SK-N-DZ (cell line): ENCODE measurements at places on chromosomes 4 and X.

DNA sequence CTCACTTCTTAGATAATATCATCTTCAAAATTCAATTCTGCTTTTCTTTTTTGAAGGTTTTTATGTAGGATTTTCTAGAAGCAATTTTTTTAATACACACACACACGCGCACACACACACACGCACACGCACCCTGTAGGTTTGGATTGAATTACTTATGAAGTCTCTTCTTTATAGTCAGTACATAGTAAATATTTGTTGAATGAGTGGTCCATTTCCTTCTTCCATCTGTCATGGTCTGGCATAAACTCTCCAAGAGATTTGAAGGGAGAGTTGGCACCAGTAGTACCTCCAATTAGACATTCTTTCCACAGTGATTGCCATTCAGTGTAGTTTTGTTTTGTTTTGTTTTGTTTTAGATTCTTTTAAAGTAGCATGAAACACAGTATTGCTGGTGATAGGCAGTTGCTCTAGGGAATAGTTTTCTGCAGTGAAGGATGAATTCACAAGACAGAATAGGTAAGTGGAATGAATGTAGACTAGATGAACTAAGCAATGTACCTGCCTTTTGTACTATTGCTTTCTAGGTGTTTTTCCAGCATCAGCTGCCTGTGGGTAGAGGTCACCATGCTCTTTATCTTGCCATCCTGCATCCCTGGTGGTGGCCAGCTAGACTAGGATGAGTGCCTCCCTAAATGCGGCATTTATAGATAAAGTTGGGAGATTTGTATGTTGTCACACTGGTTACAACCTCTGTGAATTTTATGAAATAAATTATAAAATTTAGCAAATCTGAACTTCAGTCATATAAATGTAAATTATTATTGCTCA is 20.5 kb downstream of the PDLIM5 start:
- no peak for DNase-seq

GRCh38 chrX:39665830-39666518 is 431.8 kb downstream of the BCOR start:
- no peak for DNase-seq

- DNase-seq = no peak
These were observed 11.6 kb downstream of the TACC3 start for GRCh38 chr4:1732911-1733310.

- DNase-seq = no peak
These were observed 5.9 kb downstream of the TREX2 start for GRCh38 chrX:153439977-153440376.

DNA sequence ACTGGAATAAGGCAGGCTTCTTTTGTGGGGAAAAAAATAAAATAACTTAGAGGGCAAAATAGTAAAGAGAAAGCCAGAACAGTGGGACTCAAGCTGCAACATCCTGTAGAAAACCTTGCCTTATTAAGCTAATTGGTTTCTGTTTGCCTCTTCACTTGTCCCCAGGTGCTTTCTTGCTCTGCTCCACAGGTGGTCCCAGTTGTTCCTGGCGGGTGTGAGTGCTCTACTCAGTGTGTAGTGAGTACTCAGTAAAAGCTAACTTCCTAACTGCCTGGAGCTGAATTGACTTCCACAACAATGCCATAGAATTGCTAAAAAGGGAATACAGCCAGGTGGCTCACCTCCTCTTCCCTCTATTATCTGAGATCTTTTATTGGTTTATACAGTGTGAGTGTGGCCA is 930.2 kb downstream of the C4orf33 start:
- DNase-seq = no peak

- no peak for DNase-seq
These were observed 807 bp downstream of the HMX1 start for GRCh38 chr4:8870647-8871416.

GRCh38 chr4:139798456-139798855 is 132.8 kb downstream of the MGST2 start:
- DNase-seq = no peak

DNA sequence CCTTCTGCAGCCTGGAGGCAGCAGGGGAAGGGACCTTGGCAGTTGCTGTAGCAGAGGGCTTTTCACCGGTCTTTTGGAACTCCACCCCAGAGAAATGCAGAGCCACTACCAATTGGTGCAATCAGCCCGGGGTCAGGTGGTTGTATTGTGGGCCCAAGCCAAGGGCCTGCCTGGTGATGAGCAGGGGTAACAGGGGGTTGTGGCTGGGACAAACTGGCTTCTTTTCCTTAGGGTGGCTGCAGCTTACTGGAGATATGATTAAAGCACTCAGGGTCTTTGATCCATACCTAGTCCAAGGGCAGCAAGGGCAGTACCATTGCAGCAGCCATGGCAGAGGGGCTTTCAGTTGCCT is 28.1 kb downstream of the ENPEP start:
- DNase-seq = no peak

DNA sequence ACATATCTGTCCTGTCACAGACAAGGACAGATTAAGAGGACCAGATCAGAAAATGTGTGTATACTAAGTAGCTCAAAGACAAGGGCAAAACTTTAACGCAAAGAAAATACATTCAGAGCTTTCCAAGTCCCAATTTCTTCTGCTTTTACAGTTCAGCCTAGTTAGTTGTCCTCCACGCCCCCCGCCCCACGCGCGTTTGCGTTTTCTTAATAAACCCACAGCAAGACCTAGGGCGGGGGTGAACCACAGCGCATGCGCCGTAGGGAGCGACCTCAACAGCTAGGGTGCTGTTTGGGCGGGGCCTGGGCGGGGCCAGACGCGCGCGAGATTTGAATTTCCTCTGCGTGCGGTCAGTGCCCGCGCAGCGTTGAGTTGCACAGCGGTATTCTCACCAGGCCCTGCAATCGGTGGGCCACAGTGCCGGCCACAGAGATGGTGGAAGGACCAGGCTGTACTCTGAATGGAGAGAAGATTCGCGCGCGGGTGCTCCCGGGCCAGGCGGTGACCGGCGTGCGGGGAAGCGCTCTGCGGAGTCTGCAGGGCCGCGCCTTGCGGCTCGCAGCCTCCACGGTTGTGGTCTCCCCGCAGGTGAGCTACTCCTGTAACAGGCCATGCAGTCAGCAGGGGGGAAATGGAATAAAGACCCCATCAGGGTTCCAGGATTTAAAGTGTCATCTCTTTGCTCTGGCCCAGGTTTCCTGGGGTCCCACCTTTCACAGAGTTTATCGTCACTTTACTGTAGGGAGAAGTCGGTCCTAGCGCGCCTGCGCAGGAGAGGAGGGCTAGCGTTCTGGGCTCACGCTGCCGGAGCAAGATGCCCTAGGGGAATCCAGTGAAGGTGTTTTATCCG is at the start of gene NEIL3:
TSS of gene NEIL3 (plus strand) at position 353 of the 850 bp plus-strand sequence. CDS start at position 433, 80 bp downstream.
- peak; percentile 90 for DNase-seq

- no peak for DNase-seq
These were observed 128.6 kb upstream of the NPY2R start for GRCh38 chr4:155079871-155080270.

DNA sequence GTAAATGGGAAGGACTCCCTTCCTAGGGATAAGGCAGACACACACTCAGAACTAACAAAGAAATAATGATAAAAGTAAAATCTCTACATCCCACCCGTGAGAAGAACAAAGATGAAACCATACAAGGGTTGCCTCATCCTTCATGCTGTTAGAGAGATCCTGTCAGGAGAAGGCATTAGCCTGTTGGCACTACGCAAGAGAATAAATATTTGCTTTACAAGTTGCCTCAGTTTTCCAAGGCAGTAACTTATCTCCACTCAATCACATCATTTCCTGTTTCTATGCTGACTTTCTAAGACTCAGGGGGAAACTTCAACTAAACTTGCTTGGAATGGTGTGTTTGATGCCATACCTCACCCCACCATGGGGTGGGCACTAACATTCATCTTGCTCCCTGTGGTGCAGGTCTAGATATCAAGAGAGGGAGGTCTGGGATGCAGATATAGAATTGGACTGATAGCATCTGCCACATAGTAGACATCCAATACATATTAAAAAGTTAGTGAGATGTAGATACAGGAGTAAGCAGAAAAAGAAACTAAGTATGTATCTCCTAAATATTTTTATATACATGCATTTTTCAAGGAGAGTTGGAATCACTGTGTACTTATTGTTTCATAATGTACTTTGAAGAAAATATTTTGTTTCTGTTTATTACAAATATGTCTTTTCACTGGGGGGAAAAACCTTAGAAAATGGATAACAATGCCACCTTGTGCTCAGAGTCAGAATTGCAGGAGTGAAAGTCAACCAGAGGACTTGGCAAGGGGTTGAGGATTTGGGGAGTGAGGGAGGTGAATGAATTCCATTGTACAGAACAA is 57.2 kb upstream of the BEX4 start:
- DNase-seq = no peak

DNA sequence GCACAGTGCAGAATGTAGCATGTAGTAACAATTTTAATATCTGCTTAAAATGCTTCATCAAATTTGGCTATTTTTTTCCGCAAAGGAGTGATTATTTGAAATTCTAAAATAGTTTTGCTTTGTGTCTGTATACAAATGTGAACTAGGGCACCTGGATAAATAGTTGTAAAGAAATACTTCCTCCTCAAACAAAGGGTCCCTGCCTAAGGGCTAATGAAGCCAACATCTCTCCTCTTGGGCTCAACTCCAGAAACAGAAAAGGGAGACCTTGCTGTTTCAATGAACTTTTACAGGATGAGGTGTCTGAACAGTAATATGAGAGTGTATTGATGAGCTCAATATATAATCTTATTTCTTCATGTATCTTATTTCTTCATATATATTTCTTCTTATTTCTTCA is 30.8 kb upstream of the SCOC start:
- DNase-seq = no peak

DNA sequence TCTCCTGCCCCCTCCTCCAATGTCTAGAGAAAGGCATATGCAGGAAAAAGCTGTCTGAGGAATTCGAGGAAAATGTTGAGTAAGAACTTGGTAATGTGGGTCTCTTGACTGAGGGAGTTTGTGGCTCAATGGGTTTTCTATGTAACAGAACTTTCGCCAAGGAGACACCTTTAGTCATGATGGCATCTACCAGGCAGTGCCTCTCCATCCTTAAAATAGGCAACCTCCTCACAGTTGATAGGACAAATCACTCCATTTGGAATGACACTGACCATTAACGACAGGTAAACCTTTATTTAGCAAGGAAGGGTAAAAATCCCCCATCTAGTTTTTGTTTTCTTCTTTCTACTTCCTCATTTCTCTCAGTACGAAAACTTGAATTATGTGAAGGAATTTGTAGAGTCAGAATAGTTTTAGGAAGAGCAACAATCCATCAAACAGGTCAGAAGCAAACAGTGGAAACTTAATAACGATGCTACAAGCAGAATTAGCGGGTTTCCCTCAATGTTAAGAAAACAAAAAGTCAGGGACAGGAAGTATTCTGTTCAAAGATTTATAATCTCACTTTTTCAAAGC is 2.7 kb downstream of the GSX2 start:
- DNase-seq = no peak

- no peak for DNase-seq
These were observed 20.3 kb upstream of the VEGFD start for GRCh38 chrX:15404401-15405096.

GRCh38 chrX:67546496-67547423 is 2.9 kb downstream of the AR start:
- DNase-seq = no peak

DNA sequence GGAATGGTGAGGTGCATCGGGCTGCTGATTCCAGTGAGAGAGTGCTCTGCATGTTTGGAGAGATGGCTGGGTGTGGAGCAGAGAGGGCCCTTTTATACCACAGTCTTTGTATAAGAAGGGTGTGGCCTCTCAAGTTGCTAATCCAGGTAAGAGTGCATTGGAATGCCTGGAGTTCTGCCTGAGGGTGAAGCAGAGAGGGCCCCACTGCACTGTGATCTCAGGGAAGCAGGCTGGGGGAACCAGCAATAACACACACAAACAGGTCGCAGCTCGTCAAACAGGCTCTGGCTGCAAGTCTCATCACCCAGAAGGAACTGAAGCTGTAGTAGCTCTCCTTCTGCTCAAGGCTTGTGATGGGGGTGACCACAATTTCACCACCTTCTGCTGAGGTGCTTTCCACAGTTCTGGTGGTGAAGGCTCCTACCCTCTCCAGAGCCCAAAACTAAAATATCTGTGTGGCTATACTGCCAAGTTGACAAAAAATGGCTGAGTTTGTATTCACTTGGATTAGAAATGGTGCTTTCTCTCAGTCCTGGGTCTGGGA is 687.4 kb upstream of the HS3ST1 start:
- no peak for DNase-seq

DNA sequence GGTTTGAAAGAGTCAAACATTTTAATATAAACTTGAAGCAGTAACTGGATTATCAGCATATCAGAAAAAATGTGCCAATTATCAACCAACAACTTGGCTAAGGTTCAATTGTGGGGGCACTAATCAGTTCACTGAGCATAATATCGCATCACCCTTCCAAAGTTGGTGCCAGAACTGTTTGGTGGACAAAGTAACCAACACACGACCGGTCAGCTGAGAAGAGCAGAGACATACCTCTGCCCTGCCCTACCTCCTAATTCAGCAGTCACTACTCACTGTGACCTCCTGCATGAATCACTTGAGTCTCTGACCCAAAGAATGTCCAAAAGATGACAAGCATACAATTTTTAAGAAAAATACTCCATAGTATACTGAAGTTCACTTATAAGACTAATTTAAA is 53.2 kb downstream of the TSPAN5 start:
- DNase-seq = no peak

DNA sequence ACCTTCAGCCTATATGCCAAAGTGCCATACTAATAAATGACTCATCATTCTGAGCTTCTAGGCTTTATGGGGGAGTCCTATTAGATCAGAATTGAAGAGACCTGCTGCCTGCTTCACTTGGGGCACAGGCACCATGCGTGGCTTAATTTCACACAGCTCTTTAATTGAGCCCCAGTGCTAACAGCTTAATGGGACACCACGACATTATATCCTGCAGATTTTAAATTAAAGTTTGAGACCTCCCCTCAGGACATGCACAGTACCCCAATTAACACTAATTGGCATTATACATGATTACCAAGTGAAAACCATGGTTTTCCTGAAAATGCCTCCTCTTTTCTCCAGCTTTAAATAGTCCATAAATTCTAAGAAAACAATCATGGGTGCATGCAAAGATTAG is 6.8 kb downstream of the C1QTNF7 start:
- DNase-seq = no peak

DNA sequence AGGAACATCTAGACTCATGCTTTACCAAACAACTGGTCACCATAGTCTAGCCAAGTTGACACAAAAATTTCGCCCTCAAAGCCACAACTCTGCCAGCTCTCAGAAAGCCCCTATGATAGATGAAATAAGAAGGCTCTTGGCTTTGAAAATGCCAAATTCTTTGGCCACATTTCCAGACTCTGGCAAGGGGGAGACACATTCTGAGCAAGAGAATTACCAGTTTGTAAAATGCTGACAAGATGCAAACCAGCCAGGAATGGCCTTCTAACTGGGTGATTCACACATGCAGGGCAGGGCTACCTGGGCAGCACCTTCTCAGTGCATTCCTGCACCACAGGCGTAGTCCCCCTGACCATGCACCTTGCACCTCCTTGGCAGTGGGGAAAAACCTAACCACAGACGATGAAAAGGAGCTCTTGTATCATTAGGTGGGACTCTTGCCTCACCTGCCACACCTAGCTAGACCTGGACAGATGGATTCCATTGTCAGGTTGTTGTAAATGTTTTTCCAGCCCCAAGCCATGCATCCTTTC is 77.4 kb upstream of the CPEB2 start:
- DNase-seq = no peak

- DNase-seq = no peak
These were observed 136.0 kb downstream of the NKX6-1 start for GRCh38 chr4:84362896-84363655.
